Pulmonary artery endothelial cell (primary cell): ENCODE measurements at places on chromosomes 7 and 10. TPM values are rescaled to one million over a fixed set of nuclear protein-coding genes. Genes with fewer than 3 reads are reported as not detected.

VIPR2 gene
- total RNA-seq, result not detected in 2 replicates

LLCFC1 gene
- not detected in 2 replicates for total RNA-seq

WNT2 gene
- not detected in 2 replicates for total RNA-seq

FERD3L gene
- total RNA-seq, result not detected in 2 replicates

GDF2 gene
- not detected in 2 replicates for total RNA-seq

MYPN gene
- under 0.01 and 0.14 TPM in 2 replicates for total RNA-seq

CUTC gene
- total RNA-seq, result 28.6 and 41.9 TPM in 2 replicates

GDF10 gene
- total RNA-seq, result not detected in 2 replicates

AFAP1L2 gene
- 1.3 and 7.3 TPM in 2 replicates for total RNA-seq

FOXI2 gene
- total RNA-seq, result not detected in 2 replicates

ELAPOR2 gene
- 26.0 and 46.4 TPM in 2 replicates for total RNA-seq

TMEM196 gene
- total RNA-seq, result not detected in 2 replicates

ARHGEF35 gene
- 0.40 and 0.88 TPM in 2 replicates for total RNA-seq

STAM gene
- 12.5 and 17.5 TPM in 2 replicates for total RNA-seq

FFAR4 gene
- total RNA-seq, result not detected in 2 replicates

SPOCK2 gene
- 0.18 and 0.20 TPM in 2 replicates for total RNA-seq

CYP2C18 gene
- total RNA-seq, result not detected in 2 replicates

CCL24 gene
- total RNA-seq, result not detected in 2 replicates

MGAM2 gene
- not detected in 2 replicates for total RNA-seq

DENND2A gene
- total RNA-seq, result 0.04 and 0.07 TPM in 2 replicates

NEUROG3 gene
- not detected in 2 replicates for total RNA-seq

ZNRF2 gene
- 4.9 and 8.9 TPM in 2 replicates for total RNA-seq

CLDN3 gene
- 0.07 TPM in 1 of 2 replicates, not detected in the other for total RNA-seq

MUC12 gene
- total RNA-seq, result under 0.01 TPM in 1 of 2 replicates, not detected in the other

AKR1C4 gene
- total RNA-seq, result not detected in 2 replicates

DENND11 gene
- total RNA-seq, result 33.9 and 38.3 TPM in 2 replicates
